ENCODE measurements at places on chromosomes 5 and 9.
A peak's percentile ranks its signal among the peaks of the same experiment; 100 is the strongest.

DNA sequence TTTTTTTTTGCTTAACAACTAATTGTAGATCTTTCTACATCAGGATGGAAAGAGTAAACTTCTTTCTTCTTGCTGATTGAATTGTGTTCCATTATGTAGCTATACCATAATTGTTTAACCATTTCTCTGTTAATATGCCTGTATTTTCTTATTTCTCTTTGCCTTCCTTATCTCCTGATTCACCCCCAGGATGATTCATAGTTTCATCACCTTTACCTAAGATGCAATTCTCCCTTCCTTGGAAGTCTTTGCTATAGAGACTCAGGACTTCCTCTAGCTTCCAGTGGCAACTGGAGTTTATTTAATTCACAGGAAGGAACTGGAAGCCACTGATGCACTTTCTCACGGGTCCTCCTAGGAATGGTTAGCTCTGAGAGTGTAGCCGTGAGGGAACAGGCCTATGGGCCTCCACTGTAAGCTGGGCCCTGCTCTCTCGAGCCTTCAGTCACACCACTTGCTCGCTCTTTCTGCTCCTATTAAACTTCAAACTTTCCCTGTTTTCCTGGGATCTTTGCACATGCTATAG lies 83.1 kb downstream of the FGF1 start:
- H3K4me3 ChIP-seq = no peak overlapping the region
- H3K27ac ChIP-seq = 0 out of 2 replicates have a peak overlapping the region, but pooled peaks have one; percentile 10
- peak; percentile 51 for DNase-seq
- H3K36me3 ChIP-seq = no peaks in the 10 kb centered on the region

DNA sequence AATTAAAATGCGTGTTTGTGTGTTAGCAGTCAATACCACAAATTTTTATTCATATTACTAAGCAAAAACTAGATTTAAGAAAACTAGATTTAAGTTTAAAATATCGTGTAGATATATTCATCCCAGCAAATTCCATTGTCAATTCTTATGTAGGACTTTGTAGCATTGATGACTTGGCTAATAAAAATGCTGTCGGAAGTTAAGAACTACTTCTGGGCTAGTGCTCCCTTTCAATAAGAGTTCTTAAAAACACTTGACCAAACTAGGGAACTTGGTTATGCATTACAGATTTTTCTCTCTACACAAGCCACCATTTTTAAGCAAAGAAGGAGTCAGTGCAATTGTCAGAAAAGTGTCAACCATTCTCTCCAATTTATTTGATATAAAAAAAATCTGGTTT lies 68.7 kb upstream of the RAD23B start:
- H3K36me3 ChIP-seq = no peaks in the 10 kb centered on the region
- no peaks in the 10 kb centered on the region for H3K27me3 ChIP-seq
- peaks cover 59% of the 10 kb centered on the region for H3K4me1 ChIP-seq
- DNase-seq = no peak

- no peak overlapping the region for H3K27ac ChIP-seq
- no peak for DNase-seq
- no peaks in the 10 kb centered on the region for H3K4me1 ChIP-seq
Measured at GRCh38 chr9:68821911-68822310, 116.9 kb downstream of the PIP5K1B start.

GRCh38 chr9:99108131-99108530 lies 3.2 kb downstream of the TGFBR1 start:
- H3K27ac ChIP-seq = no peak overlapping the region
- no peak for DNase-seq
- no peaks in the 10 kb centered on the region for H3K36me3 ChIP-seq
- no peak overlapping the region for H3K4me3 ChIP-seq
- peaks cover 18% of the 10 kb centered on the region for H3K4me1 ChIP-seq

- no peaks in the 10 kb centered on the region for H3K4me1 ChIP-seq
- H3K36me3 ChIP-seq = no peaks in the 10 kb centered on the region
- no peak for DNase-seq
- no peaks in the 10 kb centered on the region for H3K27me3 ChIP-seq
Measured at GRCh38 chr5:79436821-79437220, 77.1 kb downstream of the HOMER1 start.

DNA sequence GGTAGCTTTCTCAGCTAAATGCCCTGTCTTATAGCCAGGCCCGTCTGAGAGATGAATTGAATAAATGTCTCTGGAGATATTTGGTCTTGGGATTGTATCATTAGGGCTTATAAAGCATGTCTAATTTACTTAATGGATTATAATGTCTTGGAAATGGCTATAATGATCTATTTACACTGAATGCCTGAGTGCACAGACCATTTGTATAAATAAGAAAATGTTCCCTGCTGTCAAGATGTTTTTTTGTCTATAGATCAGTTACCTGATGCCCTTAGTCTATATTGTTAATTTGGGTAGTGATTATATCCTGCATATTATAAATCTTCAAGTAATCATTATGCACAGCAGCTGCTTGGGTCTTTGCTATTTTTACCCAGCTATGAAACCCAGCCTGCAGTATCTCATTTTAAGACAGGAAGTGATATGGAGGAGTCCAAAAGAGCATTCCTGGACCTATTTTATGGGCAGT lies 112.9 kb upstream of the ACTBL2 start:
- no peak overlapping the region for H3K4me3 ChIP-seq
- H3K27me3 ChIP-seq = no peaks in the 10 kb centered on the region
- peaks cover 6% of the 10 kb centered on the region for H3K4me1 ChIP-seq
- H3K36me3 ChIP-seq = no peaks in the 10 kb centered on the region
- no peak for DNase-seq

GRCh38 chr9:137823986-137824771 lies 53.4 kb upstream of the CACNA1B start:
- H3K27ac ChIP-seq = no peak overlapping the region
- no peak for DNase-seq
- H3K27me3 ChIP-seq = no peaks in the 10 kb centered on the region
- H3K4me1 ChIP-seq = no peaks in the 10 kb centered on the region
- peaks cover 18% of the 10 kb centered on the region for H3K36me3 ChIP-seq

GRCh38 chr5:119741691-119742090 lies 112.3 kb downstream of the FAM170A start:
- no peaks in the 10 kb centered on the region for H3K36me3 ChIP-seq
- no peak for DNase-seq
- no peaks in the 10 kb centered on the region for H3K27me3 ChIP-seq
- no peak overlapping the region for H3K4me3 ChIP-seq
- no peak overlapping the region for H3K27ac ChIP-seq
- H3K4me1 ChIP-seq = no peaks in the 10 kb centered on the region

- H3K27me3 ChIP-seq = no peaks in the 10 kb centered on the region
- DNase-seq = no peak
- H3K4me1 ChIP-seq = peaks cover 24% of the 10 kb centered on the region
- no peaks in the 10 kb centered on the region for H3K36me3 ChIP-seq
- H3K4me3 ChIP-seq = no peak overlapping the region
Measured at GRCh38 chr9:2257248-2257929, 242.2 kb downstream of the SMARCA2 start.

DNA sequence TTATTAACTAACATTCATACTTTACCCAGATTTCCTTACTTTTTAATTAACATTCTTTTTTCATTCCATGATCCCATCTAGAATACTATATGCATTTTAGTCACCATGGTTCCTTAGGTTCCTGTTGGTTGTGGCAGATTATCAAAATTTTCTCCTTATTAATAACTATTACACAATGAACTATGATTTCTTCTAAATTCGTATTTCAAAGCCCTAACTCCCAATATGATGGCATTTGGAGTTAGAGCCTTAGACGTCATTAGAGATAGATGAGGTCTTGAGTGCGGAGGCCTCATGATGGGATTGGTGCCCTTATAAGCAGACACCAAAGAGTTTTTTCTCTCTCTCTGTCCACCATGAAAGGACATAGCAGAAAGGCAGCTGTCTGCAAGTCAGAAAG lies 485.4 kb downstream of the TLR4 start:
- no peaks in the 10 kb centered on the region for H3K27me3 ChIP-seq
- H3K4me1 ChIP-seq = no peaks in the 10 kb centered on the region
- H3K36me3 ChIP-seq = no peaks in the 10 kb centered on the region

GRCh38 chr9:110186254-110186653 lies 21.7 kb downstream of the C9orf152 start:
- peaks cover 8% of the 10 kb centered on the region for H3K4me1 ChIP-seq
- no peak overlapping the region for H3K4me3 ChIP-seq
- H3K27ac ChIP-seq = no peak overlapping the region
- DNase-seq = no peak
- H3K36me3 ChIP-seq = no peaks in the 10 kb centered on the region

DNA sequence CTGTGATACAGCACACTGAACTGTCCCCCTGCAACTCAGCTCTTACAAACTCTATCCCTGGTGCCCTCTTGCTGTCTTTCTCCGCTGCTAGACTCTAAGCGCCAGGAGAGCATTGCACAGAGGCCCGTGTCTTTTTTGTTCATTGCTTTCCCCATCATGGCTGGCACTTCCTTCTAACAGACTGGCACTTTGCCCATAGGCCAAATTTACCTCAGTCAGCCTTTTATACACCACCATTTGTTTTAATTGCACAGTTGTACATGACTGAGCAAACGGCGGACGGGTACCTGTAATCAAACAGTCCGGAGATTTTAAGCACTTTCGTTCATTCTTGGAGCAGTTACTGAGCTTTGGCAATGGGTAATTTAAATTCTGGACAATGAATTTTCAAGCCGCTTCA lies 102.2 kb upstream of the CLINT1 start:
- H3K27me3 ChIP-seq = no peaks in the 10 kb centered on the region
- no peak overlapping the region for H3K27ac ChIP-seq
- H3K4me3 ChIP-seq = no peak overlapping the region
- no peaks in the 10 kb centered on the region for H3K36me3 ChIP-seq
- DNase-seq = no peak
- H3K4me1 ChIP-seq = no peaks in the 10 kb centered on the region

DNA sequence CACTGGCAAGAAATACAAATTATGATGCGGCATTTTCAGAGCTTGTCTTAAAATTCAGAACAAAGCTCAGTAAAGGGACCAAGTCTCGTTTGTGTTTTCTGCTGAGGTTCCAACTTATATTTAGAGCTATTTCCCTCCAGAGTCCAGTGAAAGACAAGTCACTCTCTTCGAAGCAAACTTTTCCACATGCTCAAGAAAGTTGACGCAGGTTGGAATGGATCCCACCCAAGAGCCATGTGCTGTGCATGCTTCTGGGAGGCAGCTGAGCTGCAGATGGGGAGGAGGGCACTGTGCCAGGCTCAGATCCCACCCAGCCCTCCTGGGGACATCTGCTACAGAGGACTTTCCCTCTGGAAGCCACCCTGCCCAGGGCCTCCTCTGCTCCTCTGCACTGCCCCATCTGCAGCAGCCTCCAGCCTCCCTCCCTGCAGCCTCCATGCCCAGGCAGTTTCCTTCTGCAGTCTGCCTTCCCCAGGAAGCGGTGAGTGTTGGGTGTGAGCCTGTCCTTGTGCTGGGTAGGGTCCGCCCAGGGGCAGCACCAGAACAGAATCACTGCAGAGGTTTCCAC lies 75.3 kb downstream of the COL23A1 start:
- H3K27ac ChIP-seq = no peak overlapping the region
- no peaks in the 10 kb centered on the region for H3K4me1 ChIP-seq
- peaks cover 32% of the 10 kb centered on the region for H3K27me3 ChIP-seq

DNA sequence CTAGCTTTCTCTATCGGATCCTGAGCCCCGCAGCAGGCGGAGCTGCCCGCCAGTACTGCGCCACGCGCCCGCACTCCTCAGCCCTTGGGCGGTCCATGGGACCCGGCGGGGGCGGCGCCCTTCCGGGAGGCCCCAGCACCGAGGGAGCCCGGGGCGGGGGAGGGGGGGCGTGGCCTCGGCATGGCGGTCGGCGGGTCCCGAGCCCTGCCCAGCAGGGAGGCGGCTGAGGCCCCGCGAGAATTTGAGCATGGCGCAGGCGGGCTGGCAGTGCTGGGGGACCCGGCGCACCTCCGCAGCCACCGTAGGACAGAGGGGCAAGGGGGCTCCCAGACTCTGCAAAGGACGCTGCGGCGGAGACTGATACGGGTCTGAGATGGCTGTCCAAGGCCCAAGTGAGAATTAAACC lies 6.8 kb downstream of the ZDHHC11B start:
- H3K27me3 ChIP-seq = no peaks in the 10 kb centered on the region
- DNase-seq = no peak
- H3K36me3 ChIP-seq = no peaks in the 10 kb centered on the region

DNA sequence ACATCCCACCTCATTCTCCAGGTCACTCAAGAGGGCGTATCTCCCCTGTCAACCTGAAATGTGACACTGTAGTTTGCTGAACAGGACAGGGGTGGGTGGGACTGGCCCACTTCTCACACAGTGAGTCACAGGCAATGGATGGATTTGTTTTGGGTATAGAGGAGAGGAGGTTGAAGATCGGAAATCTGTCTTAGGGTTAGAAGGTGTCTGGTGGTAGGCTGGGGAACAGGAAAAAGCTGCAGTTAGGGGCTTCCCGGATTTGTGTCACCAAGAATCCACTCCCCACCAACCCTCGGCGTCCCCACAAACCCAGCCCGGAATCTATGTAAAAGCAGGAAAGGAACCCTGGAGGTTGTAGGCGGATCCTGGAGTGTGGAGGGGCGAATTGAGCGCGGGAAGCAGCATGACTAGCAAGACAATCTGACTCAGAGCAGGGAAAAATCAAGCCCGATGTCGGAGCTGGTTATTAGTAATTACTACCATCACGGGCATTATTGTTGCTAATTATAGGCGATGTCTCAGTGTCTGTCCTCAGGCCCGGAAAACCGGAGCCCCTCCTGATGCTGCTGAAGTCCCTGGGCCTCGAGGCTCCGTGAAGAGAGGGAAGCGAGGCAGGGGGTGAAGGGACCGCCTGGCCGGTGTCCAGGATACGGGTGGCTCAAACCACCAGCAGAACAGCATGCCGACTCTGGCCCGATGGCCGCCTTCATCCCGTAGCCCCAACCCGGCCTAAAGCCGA lies 1.7 kb upstream of the IRX1 start:
- no peak overlapping the region for H3K27ac ChIP-seq
- no peak for DNase-seq
- no peaks in the 10 kb centered on the region for H3K27me3 ChIP-seq
- no peaks in the 10 kb centered on the region for H3K4me1 ChIP-seq

DNA sequence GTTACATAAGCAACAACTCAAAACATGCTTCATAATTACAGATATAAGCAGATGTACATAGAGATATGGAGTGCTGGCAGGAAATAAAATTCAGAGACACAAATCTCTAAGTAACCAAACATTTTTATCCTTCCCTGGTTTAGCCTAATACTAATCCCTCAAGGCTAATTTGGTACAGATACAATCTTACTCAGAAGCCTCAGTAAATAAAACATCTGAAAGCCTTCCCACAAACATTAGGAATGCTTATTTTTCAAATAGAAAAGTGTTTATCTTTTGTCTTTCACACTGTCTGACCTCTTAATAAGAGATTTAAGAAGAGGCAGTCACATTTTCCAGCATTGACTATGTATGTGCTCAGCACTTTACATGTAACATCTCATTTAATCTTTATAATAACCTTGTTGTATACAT lies 399.4 kb downstream of the ARRDC3 start:
- no peaks in the 10 kb centered on the region for H3K36me3 ChIP-seq
- DNase-seq = no peak
- no peak overlapping the region for H3K4me3 ChIP-seq
- H3K27me3 ChIP-seq = no peaks in the 10 kb centered on the region
- no peak overlapping the region for H3K27ac ChIP-seq
- H3K4me1 ChIP-seq = no peaks in the 10 kb centered on the region

- H3K36me3 ChIP-seq = no peaks in the 10 kb centered on the region
- H3K27ac ChIP-seq = no peak overlapping the region
- H3K27me3 ChIP-seq = no peaks in the 10 kb centered on the region
- H3K4me1 ChIP-seq = no peaks in the 10 kb centered on the region
Measured at GRCh38 chr5:151318850-151319732, 15.5 kb upstream of the SLC36A3 start.

GRCh38 chr9:129990269-129991010 lies 52.5 kb downstream of the FNBP1 start:
- DNase-seq = no peak
- H3K4me1 ChIP-seq = peaks cover 40% of the 10 kb centered on the region
- H3K36me3 ChIP-seq = no peaks in the 10 kb centered on the region
- no peak overlapping the region for H3K27ac ChIP-seq

All from HCT116 (cell line).